CD4-positive, alpha-beta T cell treated with Interleukin-6 for 4 hours (primary cell): ENCODE measurements at places on chromosomes 16 and 17.
A peak's percentile ranks its signal among the peaks of the same experiment; 100 is the strongest.

DNA sequence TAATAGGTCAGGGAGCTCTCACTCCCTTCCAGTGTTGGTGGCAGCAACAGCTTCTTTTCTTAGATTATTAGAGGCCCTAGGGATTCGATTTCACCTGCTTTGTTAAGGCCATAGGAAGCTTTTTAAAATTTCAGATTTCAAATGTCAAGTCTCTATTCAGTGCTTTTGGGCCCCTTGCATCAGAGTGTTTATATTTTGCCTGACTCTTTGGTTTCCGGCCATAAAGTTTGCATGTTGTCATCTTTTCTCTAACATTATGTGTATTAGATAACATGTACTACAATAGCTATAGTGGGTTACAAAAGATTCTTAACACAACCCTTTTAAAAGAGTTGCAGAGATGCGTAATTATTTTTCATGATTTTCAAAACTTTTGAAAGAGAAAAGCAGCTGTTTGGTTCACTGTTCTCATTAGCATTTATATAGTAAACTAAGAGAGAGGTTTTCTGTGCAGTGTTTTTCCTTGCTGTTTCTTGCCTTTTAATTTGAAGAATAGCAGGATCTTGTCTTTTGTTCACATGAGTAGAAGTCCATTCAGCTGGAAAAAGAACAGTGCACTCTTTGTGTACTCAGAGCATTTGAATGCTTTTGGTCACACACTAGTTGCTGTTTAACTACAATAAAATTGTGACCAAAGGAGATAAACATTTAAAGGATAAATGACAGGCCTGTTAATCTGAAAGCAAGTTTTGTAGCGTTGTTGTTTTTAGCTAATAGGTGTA, 52.5 kb downstream of the FTO start:
- no peak for DNase-seq

DNA sequence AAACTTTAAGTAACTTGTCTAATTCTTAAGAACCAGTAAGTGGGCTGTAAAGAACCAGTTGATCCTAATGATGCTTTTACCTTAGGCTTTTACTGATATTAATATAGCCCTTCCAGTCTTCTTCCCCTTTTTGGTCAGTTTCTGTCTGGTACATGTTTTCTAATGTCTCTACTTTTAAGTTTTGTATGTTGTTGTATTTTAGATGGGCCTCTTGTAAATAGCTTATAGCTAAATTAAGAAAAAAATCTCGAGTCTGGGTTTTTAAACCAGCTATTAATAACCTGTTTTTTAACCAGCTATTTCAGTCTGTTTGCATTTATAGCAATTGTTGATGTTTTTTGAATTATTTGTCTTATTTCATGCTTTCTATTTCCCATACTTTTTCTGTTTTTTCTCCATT, 79.0 kb downstream of the PITPNC1 start:
- no peak for DNase-seq

GRCh38 chr17:65537845-65538674, 23.4 kb downstream of the AXIN2 start:
- DNase-seq: peak; percentile 66

DNA sequence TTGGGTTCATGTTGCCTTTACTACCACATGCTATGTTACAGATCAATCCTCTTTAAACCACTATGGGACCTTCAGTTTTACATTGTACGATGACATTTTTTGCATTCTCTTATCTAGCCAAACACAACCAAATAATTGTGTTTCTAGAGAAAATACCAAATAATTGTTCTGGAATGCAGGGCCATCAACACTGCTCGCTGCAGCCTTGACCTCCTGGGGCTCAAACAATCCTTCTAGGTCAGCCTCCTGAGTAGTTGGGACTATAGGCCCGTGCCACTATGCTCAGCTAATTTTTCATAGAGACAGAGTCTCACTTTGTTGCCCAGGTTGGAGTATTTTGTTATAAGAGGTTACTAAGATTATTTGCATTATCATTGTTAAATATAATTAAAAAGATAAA, 237.5 kb upstream of the PMFBP1 start:
- DNase-seq: no peak

- DNase-seq: peak; percentile 3
Observed at GRCh38 chr16:75380870-75381269, 52.4 kb downstream of the CFDP1 start.

- no peak for DNase-seq
Observed at GRCh38 chr16:4920826-4921225, 16.1 kb downstream of the PPL start.

GRCh38 chr17:74921769-74922168, 1.3 kb downstream of the USH1G start:
- no peak for DNase-seq

DNA sequence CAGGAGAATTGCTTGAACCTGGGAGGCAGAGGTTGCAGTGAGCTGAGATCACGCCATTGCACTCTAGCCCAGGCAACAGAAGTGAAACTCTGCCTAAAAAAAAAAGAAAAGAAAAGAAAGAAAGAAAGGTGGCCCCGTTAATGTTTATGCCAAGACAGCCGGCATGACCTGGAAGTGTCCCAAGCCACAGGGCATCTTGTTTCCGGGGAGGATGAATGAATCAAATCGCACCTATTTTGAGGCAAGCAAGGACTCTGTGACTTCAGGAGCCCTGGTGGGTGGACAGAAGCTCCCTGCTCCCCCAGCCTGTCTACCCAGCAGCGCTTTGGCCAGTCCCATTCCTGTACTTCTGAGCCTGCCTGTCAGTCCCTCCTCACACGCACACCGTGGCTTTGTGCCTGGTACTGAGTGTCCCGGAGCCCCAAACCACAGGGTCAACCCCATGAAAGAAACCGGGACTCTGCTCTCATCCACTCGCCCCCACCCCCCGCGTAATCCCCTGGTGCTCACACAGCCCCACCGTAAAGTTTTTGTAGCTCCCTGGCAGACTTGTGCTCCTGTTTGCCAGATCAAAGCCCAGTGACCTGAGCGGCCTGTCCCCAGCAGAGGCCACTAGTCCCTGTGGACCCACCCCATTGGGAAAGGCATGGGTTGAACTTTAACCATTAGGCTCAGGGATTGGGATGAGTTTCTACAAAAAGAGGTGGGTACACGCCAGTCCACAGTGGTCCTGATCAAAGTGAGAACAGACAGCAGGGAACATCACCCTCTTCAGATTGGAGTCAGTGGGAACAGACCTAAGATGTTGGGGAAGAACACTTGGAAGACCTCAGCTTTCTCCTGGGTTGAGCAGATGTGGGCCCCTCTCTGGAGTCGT, 19.3 kb downstream of the CD2BP2 start:
- peak; percentile 45 for DNase-seq

DNA sequence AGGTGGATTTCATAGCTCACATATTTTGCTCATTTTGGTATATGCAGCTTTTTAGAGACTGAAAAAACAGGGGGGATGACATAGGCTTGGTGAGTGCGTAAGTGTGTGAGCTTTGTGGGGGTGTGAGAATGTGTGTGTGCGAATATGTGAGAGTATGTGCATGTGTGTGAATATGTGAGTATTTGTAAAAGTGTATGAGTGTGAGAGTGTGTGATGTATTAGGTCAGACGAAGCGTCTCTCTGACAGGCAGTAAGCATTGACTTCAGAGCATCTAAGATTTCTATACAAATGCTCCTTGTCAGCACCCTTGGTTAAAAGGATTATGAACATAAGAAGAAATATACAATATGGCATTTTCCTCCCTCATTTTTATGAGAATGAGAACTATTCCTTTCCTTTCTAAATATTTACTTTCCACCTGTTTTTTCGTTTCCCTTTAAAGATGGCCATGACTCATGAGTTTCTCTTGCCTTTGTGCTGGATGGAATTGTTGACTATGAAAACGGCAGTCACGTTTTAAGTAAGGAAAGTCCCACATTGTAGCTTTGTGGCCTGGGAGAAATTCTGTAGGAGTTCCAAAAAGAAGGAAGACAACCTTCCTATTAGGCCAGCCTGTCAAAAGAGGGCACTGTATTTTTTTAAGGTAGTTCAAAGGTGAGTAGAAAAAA, 276.4 kb downstream of the FOXL1 start:
- DNase-seq: no peak

- no peak for DNase-seq
Observed at GRCh38 chr16:85502357-85502756, 110.8 kb upstream of the GSE1 start.

DNA sequence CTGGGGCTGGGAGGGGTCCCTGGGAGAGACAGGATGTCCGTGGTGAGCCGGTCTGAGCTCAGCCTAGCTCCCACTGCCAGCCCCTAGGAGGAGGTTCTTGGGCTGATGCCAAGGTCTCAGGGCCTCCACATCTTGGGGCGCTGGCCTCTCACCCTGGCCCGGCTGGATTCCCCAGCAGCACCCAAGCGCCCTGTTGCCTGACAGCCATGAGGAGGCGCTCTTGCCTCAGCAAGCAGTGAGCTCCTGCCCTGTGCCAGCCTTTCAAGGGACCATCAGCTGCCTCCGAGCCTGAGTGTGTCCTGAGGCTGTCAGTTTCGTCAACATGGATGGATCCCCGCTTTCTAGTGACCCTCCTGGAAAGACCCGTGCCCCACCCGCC, 234.9 kb upstream of the CIBAR2 start:
- no peak for DNase-seq

GRCh38 chr17:50845240-50846147, 10.1 kb downstream of the WFIKKN2 start:
- DNase-seq: no peak
